T-cell (primary cell): ENCODE measurements at places on chromosomes 16 and 17.

- no peak for DNase-seq
Measured at GRCh38 chr17:61862105-61862574, 1.2 kb downstream of the BRIP1 start.

DNA sequence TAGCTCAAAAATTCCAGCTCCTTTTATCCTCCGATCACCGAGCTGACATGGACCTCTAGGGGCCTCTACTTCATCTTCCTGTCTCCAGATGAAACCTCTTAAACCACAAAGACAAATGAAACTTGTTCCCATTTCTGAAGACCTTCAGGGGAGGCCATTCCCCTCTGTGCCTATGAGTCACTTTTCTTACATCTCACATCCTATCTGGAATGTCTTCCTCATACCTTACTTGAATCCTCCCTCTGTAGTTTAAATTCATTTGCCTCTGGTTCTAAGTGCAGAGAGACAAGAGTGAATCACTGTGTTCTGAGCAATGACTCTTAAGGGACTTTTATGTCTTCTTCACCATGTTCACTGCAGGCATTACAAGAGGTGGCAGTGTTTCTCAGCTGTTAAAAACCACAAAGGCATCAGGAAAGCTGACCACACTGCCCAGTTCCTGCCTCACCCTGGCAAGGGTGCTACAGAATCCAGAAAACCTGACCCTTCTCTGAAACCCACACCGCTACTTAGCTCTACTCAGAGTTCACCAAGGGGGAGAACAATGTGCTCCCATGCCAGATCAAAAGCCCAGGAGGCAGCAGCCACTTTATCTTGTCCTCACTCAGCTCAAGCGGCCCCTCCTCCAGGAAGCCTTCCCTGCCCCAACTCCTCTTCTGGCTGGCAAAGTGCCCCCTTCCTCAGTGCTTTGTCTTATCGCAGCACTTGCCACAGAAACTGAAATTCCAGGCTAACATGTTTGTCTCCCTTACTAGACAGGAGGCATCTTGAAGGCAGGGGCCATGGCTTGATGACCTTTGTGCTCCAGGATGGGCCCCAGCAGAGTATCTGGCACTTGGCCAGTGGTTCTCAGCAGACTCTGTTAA lies 6.4 kb downstream of the CUEDC1 start:
- no peak for DNase-seq

DNA sequence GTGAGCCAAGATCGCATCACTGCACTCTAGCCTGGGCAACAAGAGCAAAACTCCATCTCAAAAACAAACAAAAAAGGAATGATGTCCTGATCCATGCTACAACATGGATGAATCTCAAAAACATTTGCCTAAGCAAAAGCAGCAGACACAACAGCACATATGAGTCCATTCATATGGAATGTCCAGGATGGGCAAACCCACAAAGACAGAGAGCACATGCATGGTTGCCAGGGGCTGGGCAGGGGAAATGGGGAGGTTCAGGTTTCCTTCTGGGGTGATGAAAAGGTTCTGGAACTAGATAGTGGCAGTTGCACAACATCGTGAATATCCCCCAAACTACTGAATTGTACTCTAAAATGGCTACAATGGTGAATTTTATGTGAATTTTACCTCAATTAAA lies 35.3 kb upstream of the RAI1 start:
- DNase-seq, result no peak

DNA sequence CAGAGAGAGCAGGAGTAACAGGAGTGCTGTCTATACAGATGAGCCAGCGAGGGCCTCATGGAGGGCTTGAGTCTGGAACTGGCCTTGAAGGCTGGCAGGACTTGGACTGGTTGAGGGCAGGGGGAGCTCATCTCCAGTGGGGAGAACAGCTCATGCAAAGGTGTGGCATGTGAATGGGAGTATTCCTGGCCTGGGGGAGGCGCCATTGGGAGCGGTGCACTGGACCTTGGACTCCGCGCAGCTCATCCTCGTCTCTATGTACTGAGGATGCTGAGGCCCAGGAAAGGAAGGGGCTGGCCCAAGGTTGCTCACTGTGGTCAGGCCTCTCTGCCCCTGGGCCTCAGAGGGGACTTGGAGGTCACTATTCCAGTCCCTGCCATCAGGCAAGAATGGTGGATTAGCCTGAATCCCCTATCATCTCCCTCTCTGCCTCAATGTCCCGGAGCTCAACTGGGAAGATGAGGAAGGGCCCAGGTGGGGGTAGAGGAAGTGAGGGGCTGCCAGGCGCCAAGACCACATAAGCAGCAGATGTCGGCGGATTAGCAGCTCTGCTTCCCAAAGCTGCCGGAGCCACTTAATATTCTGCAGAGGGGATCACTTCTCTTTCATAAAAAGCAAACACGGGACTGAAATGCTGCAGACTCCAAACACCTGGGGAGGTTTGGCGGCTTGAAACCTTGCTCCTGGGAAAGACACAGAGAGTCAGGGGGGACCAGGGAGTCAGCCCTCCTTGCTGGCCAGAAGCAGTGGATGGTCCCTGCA lies 88.9 kb downstream of the SDK2 start:
- no peak for DNase-seq

DNA sequence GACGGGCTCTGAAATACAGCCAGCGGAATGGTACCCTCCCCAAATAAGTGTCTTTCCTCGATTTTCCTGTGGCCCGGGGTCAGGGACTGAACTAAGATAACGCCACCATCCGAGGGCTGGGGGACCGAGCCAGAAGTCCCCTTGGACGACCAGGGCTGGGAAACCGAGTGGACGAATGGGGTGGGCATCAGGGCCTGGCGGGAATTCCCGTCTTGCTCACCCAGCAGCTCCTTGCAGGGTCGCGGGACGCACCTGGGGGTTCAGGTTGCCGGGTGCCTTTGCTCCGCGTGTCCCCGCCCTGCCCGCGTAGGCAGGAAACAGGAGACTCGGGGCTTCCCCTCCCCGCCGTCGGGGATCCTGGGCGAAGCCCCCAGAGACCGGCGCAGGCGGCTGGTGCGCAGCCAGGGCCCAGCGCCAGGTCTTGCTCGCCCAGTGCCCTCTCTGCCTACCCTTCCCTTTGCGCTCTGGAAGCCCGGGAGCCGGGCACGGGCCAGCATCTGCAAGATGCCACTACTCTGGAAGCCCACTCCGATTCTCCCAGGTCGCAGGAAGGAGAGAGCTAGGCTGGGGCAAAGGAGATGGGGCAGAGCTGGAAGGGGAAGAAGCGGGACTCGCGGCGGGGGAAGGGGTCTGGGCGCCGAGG lies 665 bp upstream of the GRIN2C start:
- no peak for DNase-seq

DNA sequence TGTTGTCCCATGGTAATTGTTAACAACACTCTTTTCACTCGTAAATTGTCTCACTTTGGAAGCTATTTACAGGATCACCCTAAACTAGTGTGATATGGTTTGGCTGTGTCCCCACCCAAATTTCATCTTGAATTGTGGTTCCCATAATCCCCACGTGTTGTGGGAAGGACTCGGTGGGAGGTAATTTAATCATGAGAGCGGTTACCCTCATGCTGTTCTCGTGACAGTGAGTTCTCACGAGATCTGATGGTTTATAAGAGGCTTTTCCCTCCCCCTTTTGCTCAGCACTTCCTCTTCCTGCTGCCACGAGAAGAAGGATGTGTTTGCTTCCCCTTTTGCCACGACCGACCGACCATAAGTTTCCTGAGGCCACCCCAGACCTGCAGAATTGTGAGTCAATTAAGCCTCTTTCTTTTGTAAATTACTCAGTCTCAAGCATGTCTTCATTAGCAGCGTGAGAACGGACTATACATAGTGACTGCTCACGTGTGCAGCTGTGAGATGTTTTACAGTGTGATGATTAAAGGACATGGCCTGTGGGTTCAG lies 34.4 kb downstream of the DNAH3 start:
- no peak for DNase-seq

DNA sequence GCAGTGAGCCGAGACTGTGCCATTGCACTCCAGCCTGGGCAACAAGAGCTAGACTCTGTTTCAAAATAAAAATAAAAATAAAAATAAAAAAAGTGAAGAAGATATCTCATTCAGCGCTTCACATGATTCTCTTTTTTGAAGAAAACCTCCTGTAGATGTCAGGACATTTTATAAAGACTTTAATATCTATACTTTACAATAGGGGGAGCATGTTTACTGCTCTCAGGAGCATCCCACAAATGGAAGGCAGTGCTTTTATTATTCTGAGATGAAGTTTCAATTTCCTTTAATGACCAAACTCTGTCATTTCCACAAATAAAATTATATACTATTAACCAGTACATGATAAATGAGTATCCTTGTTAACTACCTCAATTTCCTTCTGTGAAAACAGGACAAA lies 118.7 kb upstream of the MYOCD start:
- DNase-seq, result no peak

GRCh38 chr16:72853575-72854266 lies 194.2 kb downstream of the ZFHX3 start:
- no peak for DNase-seq

GRCh38 chr16:2436110-2436509 lies 6.9 kb downstream of the CCNF start:
- DNase-seq, result no peak

GRCh38 chr16:46986896-46987295 lies 13.4 kb upstream of the DNAJA2 start:
- no peak for DNase-seq

DNA sequence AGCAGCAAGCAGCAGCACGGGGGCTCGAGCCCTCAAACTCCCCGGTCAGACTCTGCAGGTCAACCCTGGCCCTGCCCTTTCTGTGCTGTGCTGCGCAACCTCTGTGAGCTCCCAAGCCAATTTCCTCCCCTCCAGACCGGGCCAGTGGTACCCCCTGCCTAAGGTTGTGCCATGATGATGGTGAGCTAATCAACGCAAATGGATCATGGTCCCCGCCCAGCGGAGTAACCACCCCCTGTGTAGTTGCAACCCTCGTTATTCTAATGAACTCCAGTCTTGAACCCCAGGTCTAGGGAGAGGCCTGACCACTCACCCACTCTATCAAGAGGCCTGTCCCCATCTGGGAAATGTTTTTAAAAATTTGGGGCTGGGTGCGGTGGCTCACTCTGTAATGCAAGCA lies 201.8 kb upstream of the FOXF1 start:
- DNase-seq, result no peak

DNA sequence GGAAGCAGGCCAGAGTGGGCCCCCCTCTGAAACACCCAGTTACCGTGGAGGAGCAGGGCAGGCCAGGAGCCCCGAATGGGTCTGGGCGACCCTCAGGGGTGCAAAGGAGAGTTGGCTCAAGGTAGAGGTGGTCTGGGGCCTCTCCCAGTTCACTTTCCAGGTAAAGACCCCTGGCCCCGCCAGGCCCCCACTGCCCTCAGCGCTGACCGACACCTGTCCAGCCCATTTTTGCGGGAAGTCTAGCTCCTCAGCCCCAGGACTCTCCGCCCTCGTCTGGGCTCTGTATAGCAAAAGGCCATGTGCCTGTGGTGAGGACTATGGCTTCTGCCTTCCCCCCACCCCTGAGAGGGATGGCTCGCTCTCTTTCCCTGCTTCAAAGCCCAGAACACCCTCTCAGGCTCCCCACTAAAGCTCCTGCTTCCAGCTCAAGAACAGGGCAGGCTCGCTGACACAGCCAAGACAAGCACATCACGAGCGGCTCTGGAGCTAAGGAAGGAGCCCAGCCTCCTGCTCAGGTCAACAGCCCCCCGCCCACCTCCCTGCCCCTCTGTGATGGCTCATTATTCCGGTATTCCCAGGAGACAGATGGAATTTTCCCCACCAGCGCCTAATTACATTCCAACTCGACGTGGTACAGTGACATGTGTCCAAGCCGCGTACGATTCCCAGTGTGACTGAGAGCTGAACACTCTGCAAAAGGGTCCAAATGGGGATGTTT lies 59.4 kb downstream of the RTN4RL1 start:
- no peak for DNase-seq

- peak; percentile 71 for DNase-seq
Measured at GRCh38 chr16:68264128-68265077, at the start of gene SLC7A6. Gene SLC7A6 (plus strand): TSS chr16:68264526. CDS start chr16:68274727, 10,201 bp downstream.

DNA sequence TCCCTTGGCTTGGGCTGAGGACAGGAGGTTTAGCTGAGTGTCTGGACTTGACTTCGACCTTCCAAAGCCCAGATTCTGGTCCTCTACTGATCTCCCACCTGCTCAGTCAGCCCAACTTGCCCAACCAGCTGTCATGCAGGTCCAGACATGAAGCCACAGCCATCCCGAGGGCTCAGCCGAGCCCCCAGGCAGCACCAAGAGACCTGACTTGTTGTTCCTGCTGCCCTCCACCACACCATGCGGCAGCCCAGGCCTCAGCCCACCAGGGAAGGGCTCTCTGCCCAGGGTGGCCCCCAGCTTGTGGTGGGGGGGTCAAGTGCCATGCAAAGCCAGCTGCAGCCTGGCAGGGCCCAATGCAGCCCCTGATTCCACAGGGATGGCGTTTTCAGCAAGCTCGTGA lies 17.2 kb upstream of the CACNG4 start:
- no peak for DNase-seq

- DNase-seq, result no peak
Measured at GRCh38 chr17:29836643-29837042, 93.4 kb downstream of the SSH2 start.

- DNase-seq, result no peak
Measured at GRCh38 chr17:75681289-75681688, 14.2 kb downstream of the SAP30BP start.

DNA sequence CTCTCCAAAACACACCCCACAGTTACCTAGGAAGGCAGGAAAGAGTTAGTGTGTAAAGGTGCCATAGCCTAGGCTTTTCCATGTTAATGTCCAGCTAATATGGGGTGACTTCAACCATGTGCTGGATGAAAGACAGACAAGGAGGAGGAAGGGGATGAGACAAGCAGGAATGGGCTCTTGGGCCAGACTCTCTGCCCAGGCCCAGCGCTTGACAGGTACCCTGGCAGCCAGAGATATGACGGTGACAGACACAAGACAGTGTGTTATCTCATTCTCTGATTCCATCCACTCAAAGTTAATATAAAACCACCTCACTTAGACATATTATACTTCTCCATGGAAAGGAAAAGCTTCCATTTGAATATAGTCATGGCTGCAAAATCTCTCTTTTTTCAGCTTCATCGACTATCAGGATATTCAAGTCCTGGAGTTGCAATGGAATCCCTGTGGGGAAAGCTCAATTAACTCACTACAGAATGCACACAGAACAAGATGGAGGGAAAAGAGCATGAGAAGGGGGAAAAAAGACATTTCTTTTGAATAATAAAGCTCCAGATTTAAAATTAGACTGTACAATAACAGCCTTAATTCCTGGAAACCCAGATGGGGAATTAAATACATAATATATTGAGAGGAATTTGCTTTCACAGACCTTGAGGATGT lies 596.7 kb downstream of the TOX3 start:
- no peak for DNase-seq
